ENCODE measurements at places on chromosomes 6 and 20. TPM values are rescaled to one million over a fixed set of nuclear protein-coding genes. Genes with fewer than 3 reads are reported as not detected.

LIME1 gene
- total RNA-seq = 7.6 TPM

BACH2 gene
- 17.5 TPM for total RNA-seq

PLAGL1 gene
- 20.3 TPM for total RNA-seq

PLN gene
- 0.43 TPM for total RNA-seq

OR2B2 gene
- total RNA-seq = not detected

FNDC11 gene
- total RNA-seq = 0.20 TPM

XKR7 gene
- total RNA-seq = 0.36 TPM

C20orf141 gene
- total RNA-seq = not detected

ELOVL2 gene
- 4.6 TPM for total RNA-seq

SEC23B gene
- total RNA-seq = 61.5 TPM

DNA sequence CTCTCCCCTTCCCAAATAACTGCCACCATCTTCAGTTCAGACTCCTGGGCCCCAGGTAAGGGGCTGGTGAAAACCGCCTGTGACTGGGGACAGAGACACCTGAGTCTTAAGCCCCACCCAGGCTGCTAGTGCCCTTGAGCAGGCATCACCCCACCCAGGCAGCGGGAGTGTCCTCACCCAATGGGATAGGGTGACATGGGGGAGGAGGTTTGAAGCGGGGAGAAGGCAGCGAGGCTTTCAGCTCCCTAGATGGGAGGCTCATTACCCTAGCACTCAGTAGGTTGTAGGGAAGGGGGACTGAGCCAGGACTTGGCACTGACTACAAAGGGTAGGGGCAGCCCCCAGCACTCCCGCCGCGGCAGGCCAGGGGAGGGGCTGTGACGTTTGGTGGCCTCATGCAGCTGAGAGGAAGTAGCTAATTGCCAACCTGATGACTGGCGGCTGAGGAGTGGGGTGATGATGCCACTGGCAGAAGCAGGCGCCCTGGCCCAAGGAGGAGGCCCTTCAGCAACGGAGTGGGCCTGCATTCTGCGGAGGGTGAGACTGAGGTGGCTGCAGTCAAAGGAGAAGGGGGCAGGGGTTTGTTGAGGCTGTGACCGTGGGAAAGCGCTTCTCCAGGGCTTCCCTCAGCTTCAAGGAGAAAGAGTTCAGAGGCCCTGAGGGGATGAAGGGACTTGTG is 126.9 kb downstream of the MRPL14 start:
- H3K4me1 ChIP-seq = peaks cover 27% of the 10 kb centered on the region
- no peak overlapping the region for H3K27ac ChIP-seq
- H3K36me3 ChIP-seq = no peaks in the 10 kb centered on the region
- peak; percentile 22 for DNase-seq
- no peak overlapping the region for H3K4me3 ChIP-seq

GRCh38 chr6:155223646-155224451 is 40.0 kb upstream of the CLDN20 start:
- H3K4me3 ChIP-seq = no peak overlapping the region
- H3K27me3 ChIP-seq = no peaks in the 10 kb centered on the region
- DNase-seq = peak; percentile 92
- H3K4me1 ChIP-seq = peaks cover 15% of the 10 kb centered on the region

GRCh38 chr20:39829256-39829655 is 859.8 kb downstream of the MAFB start:
- no peak for DNase-seq
- H3K4me1 ChIP-seq = peaks cover 11% of the 10 kb centered on the region
- no peaks in the 10 kb centered on the region for H3K36me3 ChIP-seq
- peaks cover 6% of the 10 kb centered on the region for H3K27me3 ChIP-seq
- no peak overlapping the region for H3K4me3 ChIP-seq
- H3K27ac ChIP-seq = no peak overlapping the region

- peaks cover 5% of the 10 kb centered on the region for H3K36me3 ChIP-seq
- H3K27ac ChIP-seq = peak overlapping the region; percentile 4
- H3K4me1 ChIP-seq = peaks cover 8% of the 10 kb centered on the region
These were observed 46.0 kb upstream of the HINT3 start for GRCh38 chr6:125910527-125910926.

DNA sequence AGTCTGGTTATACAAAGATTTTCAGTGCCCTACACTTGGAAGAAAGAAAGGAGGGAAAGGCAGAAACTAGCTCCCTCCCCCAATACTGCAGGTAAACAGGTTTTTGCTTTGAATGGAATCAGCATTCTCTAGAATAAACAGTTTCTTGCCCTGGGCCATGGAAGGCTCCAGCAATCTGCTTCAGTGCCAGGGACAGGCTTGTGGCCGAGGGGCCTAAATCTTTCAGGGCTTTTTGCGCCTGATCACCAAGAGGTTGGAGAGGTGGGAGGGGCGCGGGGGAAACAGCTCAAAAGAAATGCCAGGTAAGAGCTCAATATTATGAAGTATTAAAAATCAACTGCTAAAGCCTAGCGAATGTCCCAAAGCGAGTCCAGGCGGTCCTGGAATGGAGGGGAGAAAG is 23.8 kb downstream of the TFAP2B start:
- no peak for DNase-seq
- no peaks in the 10 kb centered on the region for H3K4me1 ChIP-seq
- H3K27ac ChIP-seq = no peak overlapping the region
- no peak overlapping the region for H3K4me3 ChIP-seq
- peaks cover 38% of the 10 kb centered on the region for H3K27me3 ChIP-seq

- no peaks in the 10 kb centered on the region for H3K27me3 ChIP-seq
- no peak overlapping the region for H3K27ac ChIP-seq
- no peak overlapping the region for H3K4me3 ChIP-seq
- H3K4me1 ChIP-seq = no peaks in the 10 kb centered on the region
These were observed 212.1 kb downstream of the WDR27 start for GRCh38 chr6:169489563-169490245.

DNA sequence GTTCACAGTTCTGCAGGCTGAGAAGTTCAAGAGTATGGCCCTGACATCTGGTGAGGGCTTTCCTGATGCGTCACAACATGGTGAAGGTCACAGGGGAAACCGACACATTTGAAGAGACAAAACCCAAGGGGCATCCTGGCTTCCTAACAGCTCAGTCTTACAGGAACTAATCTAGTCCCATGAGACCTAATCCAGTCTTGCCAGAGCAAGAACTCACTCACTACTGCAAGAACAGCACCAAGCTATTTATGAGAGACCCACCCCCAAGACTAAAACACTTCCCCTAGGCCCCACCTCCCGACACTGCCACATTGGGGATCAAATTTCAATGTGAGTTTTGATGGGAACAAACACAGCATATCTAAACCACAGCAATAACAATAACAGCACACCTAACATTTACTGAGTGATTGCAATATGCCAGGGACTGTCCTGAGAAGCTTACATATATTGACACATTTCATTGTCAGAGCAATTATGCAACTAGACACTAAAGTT is 46.6 kb downstream of the TPBG start:
- H3K4me3 ChIP-seq = no peak overlapping the region
- H3K27ac ChIP-seq = no peak overlapping the region
- no peak for DNase-seq
- no peaks in the 10 kb centered on the region for H3K27me3 ChIP-seq

GRCh38 chr6:157151029-157151428 is 172.3 kb downstream of the TMEM242 start:
- H3K27ac ChIP-seq = peak overlapping the region; percentile 99
- H3K4me3 ChIP-seq = no peak overlapping the region
- no peaks in the 10 kb centered on the region for H3K27me3 ChIP-seq

DNA sequence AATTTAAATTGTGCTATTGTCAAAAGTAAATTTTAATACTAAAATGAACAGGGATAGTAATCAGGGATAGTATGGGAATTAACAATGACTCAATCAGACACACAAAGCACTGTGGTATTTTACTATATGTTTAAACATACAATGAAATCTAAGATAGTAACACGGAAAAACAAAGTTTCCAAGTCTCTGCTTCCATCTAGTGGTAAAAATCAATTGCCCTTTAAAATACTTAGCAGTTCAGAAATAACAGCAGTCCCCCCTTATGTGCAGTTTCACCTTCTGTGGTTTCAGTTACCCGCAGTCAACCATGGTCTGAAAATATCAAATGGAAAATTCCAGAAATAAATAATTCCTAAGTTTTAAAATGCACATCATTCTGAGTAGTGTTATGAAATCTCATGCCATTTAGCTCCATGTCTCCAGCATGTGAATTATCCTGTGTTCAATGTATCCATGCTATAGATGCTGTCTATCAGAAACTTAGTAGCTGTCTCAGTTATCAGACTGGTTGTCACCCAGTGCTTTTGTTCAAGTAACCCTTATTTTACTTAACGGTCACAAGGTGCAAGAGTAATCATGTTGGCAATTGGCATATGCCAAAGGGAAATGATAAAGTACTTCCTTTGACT is 58.5 kb downstream of the AHI1 start:
- DNase-seq = no peak
- peaks cover 4% of the 10 kb centered on the region for H3K4me1 ChIP-seq
- H3K27me3 ChIP-seq = no peaks in the 10 kb centered on the region

GRCh38 chr20:5785146-5785545 is 34.9 kb downstream of the SHLD1 start:
- H3K4me1 ChIP-seq = peaks cover 10% of the 10 kb centered on the region
- H3K27me3 ChIP-seq = no peaks in the 10 kb centered on the region
- no peak overlapping the region for H3K27ac ChIP-seq
- H3K4me3 ChIP-seq = no peak overlapping the region

DNA sequence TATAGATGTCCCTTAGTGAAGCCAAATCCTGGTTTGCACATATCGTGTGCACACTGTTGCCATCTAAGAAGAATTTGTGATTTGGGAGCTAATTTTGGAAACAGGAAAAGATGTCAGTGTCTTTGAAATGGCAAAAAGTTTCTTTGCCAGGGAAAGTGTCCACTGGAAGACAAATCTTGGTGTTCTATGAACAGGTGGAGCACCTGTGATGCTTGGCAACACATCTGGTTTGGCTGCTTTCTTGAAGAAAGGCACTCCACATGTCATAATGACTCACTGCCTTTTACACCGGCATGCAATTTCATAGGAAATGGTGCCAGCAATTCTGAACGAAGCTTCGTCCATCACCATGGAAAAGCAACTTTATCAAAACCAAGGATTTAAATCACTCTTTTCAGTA is 1040.0 kb upstream of the MAP3K7 start:
- H3K27me3 ChIP-seq = no peaks in the 10 kb centered on the region
- peak; percentile 3 for DNase-seq
- H3K27ac ChIP-seq = no peak overlapping the region
- no peaks in the 10 kb centered on the region for H3K36me3 ChIP-seq
- H3K4me1 ChIP-seq = no peaks in the 10 kb centered on the region

DNA sequence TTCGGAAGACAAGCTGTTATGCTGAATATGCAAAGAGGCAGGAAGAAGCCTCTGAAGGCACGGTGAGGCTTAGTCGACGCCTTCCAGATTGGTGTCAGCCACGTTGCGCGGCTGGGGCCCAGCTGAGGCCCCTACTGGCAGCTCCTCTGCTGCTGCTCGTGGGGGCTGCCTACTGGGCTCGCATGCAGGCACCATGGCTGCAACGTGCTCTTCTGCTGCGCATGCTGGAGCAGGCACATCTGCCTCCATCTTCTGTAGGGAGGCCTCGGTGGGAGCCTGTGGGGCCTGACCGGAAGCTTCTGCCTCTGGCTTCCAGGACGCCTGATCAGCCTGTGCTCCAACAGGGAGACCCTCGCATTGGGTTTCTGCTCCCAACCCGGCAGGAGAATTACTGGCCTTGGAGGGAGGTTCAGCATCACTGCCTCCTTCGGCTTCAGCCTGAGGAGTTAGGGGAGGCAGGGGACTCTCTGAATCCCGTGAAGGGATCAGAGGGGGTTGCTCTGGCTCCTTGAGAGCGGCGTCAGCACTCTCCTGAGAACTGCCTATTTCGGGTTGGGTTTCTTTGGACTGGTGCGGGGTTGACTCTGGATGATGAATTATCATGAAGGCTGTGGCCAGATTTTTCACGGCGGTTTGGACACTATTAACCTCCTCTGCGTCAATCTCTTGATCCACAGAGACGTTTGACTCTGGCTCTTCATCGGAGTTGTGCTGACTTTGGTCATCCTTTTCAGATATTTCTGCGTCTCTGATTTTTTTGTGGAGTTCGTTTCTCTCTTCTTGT is 49.1 kb downstream of the TXLNB start:
- H3K27me3 ChIP-seq = no peaks in the 10 kb centered on the region
- H3K4me3 ChIP-seq = no peak overlapping the region
- H3K36me3 ChIP-seq = no peaks in the 10 kb centered on the region
- H3K27ac ChIP-seq = no peak overlapping the region

DNA sequence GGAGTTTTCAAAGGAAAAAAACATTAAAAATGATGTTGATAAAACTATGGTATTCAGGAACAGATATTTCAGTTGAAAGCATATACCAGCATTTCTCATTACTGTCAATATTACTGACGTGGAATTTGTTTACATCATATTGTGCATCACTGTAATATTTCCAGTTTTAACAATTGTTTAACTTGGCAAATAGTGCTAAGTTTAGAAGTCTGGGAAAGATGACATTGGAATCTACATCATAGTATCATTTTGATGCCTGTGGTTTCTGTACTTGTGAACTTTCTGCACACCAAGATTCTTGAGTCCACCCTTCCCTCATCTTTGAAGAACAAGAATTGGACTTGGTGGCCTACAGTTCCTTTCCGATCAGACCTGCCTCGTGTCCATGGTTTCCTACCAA is 98.1 kb downstream of the RALGAPA2 start:
- no peak overlapping the region for H3K27ac ChIP-seq
- H3K36me3 ChIP-seq = no peaks in the 10 kb centered on the region
- H3K4me3 ChIP-seq = no peak overlapping the region
- peak; percentile 7 for DNase-seq
- H3K4me1 ChIP-seq = no peaks in the 10 kb centered on the region

DNA sequence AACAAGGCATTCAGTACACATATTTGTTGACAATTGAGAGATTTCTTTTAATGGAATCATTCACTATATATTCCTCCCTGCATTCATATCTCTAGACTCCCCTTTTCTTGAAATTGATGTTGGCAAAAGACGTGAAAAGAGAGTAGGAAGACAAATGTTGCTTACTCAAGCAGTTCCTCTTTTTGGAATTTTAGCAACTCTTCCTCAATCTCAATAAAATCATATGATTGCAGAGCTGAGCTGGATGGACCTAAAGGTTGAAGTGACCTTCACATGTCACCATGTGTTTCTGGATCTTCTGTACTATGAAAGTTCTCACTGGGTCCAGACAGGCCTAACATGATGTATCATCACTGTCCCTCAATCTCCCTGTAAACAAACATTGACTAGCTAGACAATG is 18.6 kb downstream of the ADGRF1 start:
- no peak overlapping the region for H3K4me3 ChIP-seq
- DNase-seq = no peak
- H3K36me3 ChIP-seq = no peaks in the 10 kb centered on the region
- no peak overlapping the region for H3K27ac ChIP-seq

- H3K27me3 ChIP-seq = no peaks in the 10 kb centered on the region
- H3K4me3 ChIP-seq = no peak overlapping the region
- H3K36me3 ChIP-seq = peaks cover 2% of the 10 kb centered on the region
- DNase-seq = no peak
These were observed 96.9 kb downstream of the NFATC2 start for GRCh38 chr20:51445591-51445990.

DNA sequence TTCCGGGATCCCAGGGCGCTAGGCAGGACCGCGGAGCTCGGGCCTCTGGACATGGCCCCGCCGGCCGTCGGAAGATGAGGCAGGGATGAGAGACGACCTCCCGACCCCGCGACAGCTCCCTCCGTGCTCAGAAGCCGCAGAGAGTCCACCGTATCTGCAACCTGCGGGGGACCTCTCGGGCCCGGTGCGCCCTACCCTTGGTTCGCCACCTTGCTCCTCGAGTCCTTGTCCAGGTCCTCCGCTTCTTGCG is 301 bp downstream of the PPP1R3D start:
- peak overlapping the region; percentile 85 for H3K27ac ChIP-seq
- H3K4me3 ChIP-seq = peak overlapping the region; percentile 88
- H3K27me3 ChIP-seq = no peaks in the 10 kb centered on the region
